M059J (cell line): ENCODE measurements at places on chromosomes 3 and 15.

DNA sequence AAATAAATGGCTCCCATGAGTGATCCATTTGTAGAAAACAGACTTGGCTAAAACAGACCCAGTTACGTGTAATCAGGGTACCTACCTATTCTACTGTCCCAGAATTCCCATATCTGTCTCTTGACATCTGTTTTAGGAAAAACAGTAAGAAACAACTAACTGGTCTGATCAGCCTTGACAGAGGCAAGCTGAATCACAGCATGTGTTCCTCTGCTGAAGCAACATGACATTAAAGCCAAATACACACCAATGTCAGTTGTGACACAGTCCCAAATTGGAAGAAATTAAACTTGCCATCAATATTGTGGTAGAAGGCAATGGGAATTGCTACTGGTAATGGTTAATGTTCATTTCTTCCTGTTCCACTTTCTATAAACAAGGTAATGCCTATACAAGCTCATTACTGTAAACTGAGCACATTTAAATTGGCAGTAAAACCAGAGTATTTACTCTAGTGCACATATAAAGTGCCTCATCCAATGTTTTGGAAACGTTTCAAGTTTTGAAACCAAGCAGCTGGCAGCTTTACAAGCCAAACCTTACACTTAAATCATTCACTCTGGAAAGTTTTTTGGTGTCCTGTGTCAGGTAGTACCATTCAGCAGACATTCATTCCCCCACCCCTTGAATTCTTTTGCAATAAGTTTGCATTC is 27.0 kb downstream of the ALDH1A2 start:
- peak; percentile 80 for DNase-seq

GRCh38 chr15:88711806-88712205 is 73.0 kb downstream of the ISG20 start:
- DNase-seq: no peak

DNA sequence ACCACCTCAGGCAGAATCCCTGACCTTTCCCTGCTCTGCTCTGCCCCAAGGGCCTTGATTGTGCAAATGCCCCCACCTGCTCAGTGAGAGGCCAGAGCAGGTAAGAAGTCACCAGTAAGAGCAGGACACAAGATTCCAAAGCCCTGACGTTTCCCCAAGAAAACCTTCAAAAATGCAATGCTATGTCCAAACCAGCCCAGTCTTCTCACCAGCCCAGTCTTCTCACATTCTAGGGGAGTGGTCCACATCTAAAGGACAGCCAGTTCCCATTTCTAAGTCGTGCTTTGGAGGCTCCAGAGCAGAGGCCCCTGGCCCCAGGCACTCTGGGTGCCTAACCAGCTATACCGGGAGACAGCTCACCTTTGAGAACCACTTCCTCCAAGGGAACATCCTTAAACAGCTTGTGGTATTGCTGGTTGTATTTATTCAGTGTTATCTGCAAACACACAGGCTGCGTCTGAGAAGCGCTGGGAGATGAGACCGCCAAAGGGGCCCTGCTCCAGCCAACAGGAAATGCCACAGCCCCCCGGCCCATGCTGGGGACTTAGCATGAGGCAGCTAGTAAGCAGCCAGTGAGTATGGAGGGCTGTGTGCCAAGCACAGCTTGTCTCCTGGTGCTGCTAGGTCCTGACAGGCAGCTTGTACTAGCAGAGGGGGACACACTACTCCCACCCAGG is 29.3 kb downstream of the GRAMD2A start:
- DNase-seq: peak; percentile 18

GRCh38 chr3:184756151-184757021 is 44.5 kb upstream of the MAGEF1 start:
- no peak for DNase-seq

DNA sequence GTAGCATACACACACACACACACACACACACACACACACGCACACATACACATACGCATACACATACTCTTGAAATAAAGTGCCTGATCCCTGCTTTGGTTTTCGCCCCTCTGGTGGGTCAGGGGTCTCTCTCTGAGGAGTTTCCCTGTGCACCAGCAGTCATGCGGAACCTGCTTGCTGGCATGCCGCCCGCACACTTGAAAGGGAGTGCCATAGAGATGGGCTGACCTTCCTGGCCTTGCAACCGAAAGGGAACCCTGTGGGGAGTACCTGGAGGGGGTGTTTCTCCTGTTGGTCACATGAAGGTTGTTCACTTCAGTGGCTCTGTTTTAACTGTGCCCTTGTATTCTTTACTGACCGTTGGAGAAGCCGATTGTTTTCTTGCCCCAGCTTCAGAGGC is 752.3 kb downstream of the NR2F2 start:
- DNase-seq: no peak

- DNase-seq: peak; percentile 88
Measured at GRCh38 chr3:150248116-150248887, 159.8 kb upstream of the TSC22D2 start.

GRCh38 chr3:1561427-1561826 is 468.6 kb downstream of the CNTN6 start:
- DNase-seq: no peak

GRCh38 chr15:23877502-23878412 is 190.7 kb upstream of the NDN start:
- DNase-seq: no peak

GRCh38 chr15:71426792-71427191 is 311.5 kb downstream of the THSD4 start:
- DNase-seq: no peak

GRCh38 chr3:178537122-178537705 is 978 bp downstream of the KCNMB2 start:
- DNase-seq: no peak

DNA sequence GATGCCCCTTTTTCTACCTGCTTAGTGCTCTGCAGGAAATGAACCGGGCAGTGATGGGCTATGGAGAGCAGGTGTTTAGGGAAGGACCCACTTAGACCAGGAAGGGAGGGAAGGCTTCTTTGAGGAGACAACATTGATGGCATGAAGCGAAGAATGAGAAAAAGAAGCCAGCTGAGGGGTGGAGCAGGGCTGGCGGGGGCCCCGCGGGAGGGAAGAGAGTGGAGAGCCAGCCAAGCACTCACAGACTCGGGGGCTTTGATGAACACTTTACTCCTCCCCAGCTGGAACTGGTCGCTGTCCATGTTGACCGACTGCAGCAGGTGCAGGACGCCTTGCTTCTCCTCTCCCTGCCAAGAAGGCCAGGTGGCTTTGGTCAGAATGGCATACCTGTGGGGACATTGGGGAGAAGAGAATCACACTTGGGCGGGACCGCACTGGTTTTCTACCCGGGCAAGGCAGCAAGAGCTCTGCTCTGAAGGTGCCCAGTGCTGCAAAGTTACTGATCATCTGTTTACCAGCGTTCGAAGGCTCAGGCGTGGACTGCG is 28.4 kb upstream of the LDHAL6B start:
- DNase-seq: no peak

DNA sequence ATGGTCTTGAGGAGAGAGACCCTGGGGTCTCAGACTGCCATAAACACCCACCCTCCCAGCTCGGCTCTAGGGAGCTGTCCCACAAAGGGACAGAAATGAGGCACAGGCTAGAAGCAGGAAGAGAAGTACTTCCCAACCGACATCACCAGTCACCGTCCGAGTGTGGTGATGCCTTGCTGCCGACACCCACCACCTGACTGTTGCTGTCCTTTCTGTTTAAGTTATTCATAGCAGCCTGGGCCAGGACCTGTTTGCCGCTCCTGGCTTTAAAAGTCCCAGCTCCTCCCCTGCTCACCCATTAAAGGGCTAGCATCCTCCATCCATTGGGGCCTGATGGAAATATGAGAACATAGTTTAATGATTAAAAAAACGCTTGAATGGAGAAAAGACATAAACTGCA is 13.2 kb upstream of the SPG11 start:
- DNase-seq: no peak

- DNase-seq: no peak
Measured at GRCh38 chr15:95291898-95292472, 1038.5 kb upstream of the NR2F2 start.

DNA sequence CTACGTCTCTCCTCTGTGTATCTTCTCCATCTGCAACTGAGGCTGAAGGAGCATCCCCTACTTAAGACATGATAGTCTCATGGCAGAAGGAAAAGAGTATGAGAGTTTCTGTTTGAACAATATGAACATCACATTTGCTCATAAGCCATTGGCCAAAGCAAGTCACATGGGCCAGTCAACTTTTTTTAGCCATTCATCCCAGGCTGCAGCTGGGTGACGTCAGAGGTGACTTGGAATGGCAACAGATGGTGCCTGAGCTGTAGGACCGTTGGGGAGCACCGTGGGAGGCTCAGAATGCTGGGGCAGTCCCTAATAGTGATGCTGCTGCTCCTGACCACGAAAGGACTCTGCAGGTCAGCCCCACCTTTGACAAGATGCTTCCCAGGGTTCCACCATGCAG is 58.7 kb downstream of the CRTC3 start:
- DNase-seq: no peak

- DNase-seq: no peak
Measured at GRCh38 chr3:187000711-187001151, 70.4 kb downstream of the ST6GAL1 start.

DNA sequence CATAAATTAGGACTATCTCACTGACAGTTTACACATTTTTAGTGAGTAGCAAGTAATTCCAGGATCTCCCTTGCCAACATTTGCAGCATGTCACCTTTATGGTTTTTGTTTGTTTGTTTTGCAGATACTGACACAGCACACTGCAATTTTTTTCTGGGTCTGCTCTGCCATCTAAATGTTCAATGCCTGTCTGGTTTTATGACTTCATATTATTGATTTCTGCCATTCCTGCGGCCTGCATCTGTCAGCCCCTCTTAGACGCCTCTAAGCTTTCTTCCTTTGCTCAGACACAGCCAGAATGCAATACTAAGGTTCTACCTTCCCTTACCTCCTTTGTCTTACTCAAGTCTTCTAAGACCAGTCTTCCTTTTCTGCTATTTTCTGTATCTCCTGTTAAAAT is 321.2 kb upstream of the AZI2 start:
- DNase-seq: no peak

GRCh38 chr15:63043335-63044076 is 959 bp downstream of the TPM1 start:
- DNase-seq: no peak

DNA sequence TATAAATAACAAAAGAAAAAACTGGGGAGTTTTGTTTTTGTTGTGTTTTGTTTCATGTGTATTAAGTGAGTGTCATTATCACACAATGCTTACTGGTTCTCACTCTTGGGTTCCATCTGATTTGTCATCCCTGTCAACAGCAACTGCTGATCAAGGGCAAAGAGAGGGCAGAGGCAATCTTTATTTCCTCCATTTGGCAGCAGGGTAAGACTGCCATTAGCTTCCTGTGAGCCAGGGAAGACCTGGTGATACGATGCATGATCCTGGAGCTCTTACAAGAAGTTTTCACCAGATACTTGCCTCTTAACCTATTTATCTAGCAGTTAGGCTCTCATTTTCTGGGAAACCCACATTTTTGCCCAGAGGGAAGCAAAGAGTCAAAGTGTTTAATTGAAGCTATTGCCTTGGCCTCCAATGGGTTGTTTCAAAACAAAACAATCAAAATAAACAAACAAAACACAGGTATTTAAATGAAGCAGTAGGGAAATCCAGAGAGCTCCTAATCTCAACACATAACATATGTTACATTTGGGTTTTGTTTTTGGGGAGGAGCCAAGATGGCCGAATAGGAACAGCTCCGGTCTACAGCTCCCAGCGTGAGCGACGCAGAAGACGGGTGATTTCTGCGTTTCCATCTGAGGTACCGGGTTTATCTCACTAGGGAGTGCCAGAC is 529.8 kb downstream of the MAGI1 start:
- DNase-seq: no peak

- no peak for DNase-seq
Measured at GRCh38 chr3:81624756-81625155, 136.7 kb downstream of the GBE1 start.

GRCh38 chr3:72727172-72727571 is 121.1 kb downstream of the SHQ1 start:
- no peak for DNase-seq

DNA sequence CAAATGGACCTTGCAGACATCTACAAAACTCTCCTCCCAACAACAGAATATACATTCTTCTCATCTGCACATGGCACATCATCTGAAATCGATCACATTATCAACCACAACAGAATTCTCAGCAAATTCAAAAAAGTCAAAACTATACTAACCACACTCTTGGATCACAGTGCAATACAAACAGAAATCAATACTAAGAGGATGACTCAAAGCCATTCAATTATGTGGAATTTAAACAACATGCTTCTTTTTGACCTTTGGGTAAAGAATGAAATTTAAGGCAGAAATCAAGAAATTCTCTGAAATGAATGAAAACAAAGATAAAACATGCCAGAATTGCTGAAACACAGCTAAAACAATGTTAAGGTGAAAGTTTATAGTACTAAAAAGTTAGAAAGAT is 358.1 kb downstream of the NSUN3 start:
- DNase-seq: no peak

GRCh38 chr3:112847692-112848091 is 1.0 kb upstream of the CD200R1L start:
- DNase-seq: peak; percentile 18

DNA sequence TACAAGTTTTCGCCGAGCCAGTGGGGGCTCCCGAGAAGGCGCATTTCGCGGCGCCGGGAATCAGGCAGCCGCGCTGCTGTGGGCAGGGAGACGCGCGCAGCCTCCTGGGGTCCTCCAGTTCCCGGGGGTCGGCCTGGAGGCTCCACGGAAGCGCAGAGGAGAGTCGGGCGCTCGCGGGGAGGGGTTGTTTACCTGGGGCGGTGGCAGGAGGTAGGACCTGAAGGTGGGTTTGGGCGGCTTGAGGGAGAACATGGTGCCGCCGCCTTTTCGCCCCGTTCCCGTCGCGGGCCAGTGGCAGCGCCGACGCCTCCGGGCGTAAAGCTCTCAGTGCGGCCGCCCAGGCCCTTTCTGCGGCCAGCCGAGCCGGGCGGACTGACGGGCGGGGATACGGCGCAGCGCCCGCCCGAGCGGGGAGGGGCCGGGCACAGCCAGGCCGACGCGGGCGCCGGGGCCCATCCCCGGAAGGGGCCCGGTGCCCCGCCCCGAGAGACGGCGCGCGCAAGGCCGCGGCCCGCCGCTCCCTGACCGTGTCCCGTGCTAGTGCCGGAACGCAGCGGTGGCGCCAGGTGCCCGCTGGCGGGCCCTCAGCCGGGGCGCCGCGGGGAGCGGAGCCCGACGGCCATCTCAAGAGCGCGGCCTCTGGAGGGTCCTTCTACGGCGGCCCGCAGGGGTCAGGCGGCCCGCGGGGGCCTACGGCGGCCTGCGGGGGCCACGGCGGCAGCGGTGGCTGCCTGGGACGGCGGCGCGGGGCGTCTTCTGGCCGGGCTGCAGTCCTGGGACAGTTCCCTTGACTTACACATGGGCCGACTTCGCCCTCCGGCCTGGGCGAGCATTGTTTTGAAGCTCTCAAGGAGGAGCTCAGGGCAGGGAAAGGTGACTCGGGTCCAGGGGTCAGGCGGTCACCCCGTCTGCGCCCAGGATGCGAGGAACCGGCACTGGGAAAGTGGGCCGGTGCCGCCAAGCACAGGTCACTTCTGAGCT is at the start of gene MTMR10:
Gene MTMR10, minus strand, starts transcription at position 374 of the 981 bp plus-strand sequence. Its CDS starts 122 bp downstream, at position 252.
- DNase-seq: peak; percentile 73

DNA sequence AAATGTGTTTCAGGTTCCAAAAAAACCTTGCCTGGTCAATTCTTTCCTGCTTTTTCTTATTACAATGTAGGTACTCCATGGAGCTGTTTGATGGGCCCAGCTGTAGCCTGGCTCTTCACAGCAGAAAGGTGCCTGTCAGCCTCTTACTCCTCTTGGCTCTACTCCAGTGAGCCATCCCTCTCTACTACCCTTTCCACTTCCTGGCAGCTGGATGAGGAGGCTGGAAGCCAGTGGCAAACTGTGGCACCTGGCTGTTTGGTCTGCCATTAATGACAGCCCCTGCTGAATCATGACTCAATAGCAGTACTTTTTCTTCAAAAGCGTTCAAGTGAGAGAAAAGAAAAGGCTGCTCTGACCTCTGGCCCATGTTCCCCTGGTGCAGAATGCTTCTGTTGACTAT is 618.1 kb downstream of the PYDC2 start:
- DNase-seq: no peak
